ENCODE measurements at places on chromosomes 7 and 10.

GRCh38 chr10:70034232-70034631, 18.4 kb upstream of the MACROH2A2 start:
- no peak for DNase-seq

DNA sequence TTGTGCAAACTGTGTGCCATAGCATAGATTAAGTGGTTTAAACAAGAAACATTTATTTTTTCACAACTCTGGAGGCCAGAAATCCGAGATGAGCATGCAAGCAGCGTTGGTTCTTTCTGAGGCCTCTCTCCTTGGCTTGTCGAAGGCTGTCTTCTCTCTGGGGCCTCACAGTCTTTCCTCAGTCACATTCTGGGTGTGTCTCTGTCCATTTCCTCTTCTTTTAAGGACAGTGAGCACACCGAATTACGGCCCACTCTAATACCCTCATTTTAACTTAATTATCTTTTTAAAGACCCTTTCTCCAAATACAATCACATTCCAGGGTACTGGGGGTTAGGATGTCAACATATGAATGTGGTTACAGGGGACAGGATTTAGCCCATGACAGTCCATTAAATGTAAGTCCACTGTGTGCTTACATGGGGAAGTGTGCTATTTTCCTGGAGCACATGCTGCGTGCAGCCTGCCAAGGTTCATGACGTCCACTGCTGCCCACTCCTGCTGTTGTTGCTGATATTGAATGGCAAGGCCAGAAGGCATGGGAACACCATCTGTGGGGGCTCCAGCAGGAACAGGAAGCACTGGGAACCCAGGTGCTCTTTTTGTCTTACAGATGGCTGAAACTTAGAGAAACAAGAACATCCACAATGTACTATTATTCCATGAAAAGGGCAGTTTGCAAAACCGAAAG, 365.5 kb downstream of the GALNT17 start:
- DNase-seq, result peak; percentile 60

GRCh38 chr10:104146882-104147281, 24.9 kb downstream of the SFR1 start:
- no peak for DNase-seq

GRCh38 chr10:14674376-14675050, 100.2 kb downstream of the FAM107B start:
- no peak for DNase-seq

DNA sequence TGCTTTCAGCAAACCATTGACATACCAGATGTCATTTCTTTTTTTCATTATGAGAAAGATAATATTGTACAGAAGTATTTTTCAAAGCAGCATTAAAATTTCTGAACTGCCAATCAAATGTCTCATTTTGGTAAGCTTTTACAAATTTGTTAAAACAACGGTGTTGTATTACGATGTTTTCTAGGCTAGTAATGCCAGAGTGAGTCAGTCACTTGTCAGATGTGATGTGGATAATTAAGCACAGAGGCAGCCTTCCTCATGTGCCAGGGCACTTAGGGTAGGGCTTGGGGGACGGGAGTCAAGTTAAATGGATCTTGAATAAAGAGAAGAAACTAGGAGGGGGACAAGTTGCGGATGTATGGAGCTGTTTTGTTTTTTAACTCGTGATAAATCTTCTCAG, 10.1 kb downstream of the PSTK start:
- DNase-seq, result no peak

DNA sequence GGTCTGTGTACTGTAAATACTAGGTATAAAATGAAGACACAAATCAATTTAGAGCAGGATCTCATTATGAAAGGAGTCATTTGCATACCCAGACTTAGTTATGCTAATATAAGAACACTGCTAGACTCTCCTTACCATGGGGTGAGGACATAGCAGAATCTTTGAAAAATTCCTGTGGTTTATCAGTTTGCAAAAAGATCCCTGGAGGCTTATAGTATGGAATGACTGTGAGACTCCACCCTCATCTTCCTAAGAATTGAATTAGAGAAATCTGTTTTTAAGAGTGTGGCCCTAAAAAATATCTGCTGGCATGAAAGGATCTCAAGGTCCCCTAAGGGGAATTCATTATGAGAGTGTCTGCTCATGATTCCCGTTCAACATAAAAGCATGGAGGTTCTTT, 63.2 kb downstream of the WNT2 start:
- DNase-seq, result no peak

DNA sequence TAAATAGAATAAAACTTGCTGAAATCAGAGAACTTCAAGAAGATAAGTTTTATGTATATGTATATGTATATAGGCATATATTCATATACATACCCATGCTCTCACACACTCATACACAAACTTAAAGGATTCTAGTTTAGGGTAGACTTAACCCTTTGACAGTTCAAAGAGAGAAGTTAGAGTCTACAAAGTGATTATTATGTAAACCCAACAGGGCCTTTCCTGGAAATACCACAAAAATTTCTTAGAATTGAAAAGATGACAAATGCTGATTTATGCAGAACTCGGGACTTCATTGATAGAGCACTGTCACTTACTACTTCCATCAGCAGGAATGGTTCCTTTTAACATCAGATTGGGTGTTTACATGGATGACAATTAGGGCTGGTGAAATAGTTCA, 763.5 kb downstream of the AUTS2 start:
- DNase-seq, result no peak

GRCh38 chr7:30412782-30413504, 65.6 kb downstream of the NOD1 start:
- DNase-seq, result no peak

DNA sequence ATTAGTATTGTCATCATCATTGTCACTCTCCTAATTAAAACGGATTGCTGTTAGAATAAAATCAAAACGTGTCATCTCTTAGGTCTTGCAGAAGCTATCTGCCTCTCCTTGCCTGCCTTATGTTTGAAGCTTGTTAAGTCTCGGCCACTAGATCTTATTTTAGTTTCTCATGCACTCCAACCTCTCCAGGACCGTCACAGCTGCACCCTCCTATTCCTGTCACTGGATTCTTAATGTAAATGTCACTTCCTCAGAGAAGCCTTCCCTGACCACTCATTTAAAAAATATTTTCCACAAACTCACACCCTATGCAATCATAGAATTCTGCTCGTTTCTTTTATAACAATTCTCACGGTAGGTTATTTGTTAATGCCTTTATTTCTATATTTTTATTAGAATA, 103.9 kb upstream of the DKK1 start:
- DNase-seq, result no peak

GRCh38 chr7:2787251-2787951, 56.7 kb downstream of the GNA12 start:
- DNase-seq, result no peak

- DNase-seq, result no peak
These were observed 346.3 kb downstream of the DNAJB6 start for GRCh38 chr7:157682946-157683746.

- no peak for DNase-seq
These were observed 568.5 kb downstream of the CALN1 start for GRCh38 chr7:71843676-71844075.

DNA sequence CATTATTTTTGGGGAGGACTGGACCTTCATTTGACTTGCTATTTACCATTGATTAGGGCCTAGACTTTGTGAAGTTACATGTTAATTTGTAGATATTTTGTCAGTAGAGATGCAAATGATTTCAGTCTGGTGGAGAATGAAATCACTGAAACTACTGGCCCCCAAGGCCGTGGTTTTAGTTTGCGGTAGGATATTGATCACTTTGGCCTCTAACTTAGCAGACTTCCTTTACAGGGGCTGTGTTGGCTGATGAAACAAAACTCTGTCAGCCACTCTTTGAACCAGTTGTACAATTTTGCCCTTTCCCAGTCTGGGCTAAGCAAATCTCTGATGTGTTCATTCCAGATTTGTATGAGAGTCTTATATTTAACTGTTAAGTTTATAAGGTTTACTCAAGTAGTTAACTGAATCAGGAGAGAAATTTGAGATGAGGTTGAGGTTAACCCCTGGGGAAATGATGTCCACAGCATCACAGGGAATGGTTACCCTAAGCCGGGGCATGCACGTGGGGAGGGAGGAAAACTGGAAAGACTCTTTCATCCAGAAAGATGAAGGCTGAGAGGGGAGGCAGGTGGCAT, 105.7 kb upstream of the INSIG1 start:
- DNase-seq, result no peak

GRCh38 chr10:94274142-94274787, 88.5 kb downstream of the NOC3L start:
- peak; percentile 65 for DNase-seq

- no peak for DNase-seq
These were observed 303.2 kb downstream of the EXOC4 start for GRCh38 chr7:133556048-133556447.

- DNase-seq, result no peak
These were observed 260.5 kb upstream of the KLF14 start for GRCh38 chr7:130994378-130995115.

DNA sequence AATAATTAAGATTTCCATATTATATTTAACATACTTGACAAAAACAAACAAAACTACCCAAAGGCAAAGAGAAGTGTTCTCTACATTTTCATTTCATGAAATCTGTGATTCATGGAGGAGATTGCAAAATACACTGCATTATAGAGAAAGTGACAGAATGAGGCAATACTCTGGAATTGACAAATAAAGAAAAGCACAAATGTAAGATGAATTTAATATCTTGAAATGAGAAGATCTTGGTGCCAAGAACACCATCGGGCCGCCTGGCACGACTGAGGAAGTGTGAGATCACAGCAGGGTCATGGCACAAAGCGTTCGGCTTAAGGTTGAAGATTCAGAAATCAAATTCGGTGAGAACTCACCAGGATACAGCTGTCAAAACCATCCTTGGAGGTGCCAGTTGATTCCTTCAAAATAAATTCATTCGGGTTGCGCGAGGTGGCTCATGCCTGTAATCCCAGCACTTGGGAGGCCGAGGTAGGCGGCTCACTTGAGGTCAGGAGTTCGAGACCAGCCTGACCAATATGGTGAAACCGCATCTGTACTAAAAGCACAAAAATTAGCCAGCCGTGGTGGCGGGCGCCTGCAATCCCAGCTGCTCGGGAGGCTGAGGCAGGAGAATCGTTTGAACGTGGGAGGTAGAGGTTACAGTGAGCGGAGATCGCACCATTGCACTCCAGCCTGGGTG, 174.0 kb upstream of the PFKP start:
- peak; percentile 56 for DNase-seq

DNA sequence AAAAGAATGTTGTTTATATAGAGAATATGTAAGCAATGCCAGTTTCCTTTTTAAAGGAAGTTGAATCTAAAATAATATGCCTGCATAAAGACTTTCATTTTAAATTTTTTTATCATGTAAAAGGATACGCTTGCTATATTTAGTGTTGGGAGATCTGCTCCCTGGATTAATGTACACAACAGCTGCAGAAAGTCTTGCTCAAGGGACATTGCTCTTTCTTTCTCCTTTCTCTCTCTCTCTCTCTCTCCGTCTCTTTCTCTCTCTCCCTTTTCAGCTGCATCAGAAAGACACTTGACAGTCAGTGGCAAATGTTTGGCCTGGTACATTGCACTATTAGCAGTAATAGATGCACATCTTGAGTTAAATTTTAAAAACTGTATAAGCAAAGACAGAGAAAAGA, 739 bp downstream of the MYPN start:
- DNase-seq, result no peak

DNA sequence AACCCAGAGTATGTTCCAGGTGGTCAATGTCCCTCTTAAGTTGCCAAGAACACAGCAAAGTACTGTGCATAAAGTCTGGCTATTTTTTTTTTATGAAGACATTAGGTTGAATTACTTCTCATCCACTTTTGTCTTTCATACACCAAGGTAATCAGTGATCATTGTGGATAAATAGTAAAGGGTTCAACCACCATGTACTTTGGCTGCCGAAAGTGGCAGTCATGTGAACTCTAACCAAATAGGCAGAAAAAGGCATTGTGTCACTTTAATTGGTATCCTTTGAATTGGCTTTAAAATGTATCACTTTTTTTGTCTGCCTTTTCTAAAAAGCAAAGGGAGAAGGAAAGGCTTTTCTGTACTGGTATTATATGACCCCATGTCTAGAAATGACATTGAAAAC, 7.3 kb downstream of the ITIH2 start:
- DNase-seq, result no peak

- no peak for DNase-seq
These were observed 275.5 kb downstream of the ABCA13 start for GRCh38 chr7:48446721-48447120.

- peak; percentile 67 for DNase-seq
These were observed 63.1 kb downstream of the TNS3 start for GRCh38 chr7:47518827-47519226.

Data from right atrium auricular region (tissue), 2 donors.